NCI-H2029 treated with DMSO at 0.1 percent for 48 hours (cell line): ENCODE measurements at places on chromosomes 16 and 17.

DNA sequence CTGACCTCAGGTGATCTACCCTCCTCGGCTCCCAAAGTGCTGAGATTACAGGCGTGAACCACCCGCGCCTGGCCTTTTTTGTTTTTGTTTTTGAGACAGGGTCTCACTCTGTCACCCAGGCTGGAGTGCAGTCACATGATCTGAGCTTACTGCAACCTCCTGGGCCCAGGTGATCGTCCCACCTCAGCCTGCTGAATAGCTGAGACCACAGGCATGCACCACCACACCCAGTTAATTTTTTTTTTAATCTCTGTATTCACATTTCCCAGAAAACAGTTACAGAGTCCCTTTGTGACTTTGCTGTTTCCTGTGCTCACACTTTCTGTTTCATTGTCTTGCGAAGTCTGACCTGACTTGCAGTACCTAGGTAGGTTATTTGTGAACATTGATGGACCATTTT, 2.7 kb downstream of the CLUAP1 start:
- DNase-seq, result no peak

DNA sequence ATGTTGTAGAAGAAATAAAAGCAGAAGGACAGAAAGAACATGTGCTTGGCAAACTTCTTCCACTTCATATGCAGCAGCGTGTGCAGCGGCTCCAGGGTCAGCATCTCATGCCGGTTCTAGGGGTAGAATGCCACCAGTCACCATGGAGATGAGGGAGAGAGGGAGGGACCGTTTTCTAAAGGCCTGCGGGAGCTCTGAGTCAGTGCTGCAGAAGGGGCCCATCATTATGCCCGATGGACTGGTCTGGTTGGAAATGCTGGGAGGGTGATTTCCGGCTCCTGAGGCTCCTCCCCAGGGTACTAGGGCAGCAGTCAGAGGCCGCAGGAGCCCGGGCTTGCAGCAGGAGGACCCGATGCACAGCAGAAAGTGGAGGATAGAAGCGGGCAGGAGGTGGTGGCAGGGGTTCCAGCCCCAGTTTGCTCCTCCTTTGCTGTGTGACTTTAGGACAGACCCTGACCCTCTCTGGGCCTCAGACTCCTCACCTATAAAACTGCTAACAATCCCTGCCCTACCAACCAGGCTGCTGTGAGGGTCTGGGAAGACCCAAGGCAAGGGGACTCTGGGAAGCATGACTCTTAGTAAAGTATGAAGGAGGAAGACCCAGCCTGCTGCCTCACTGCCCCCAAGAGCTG, 28.6 kb downstream of the TRPV3 start:
- DNase-seq, result no peak

GRCh38 chr17:50100921-50101345, 5.8 kb downstream of the PDK2 start:
- DNase-seq, result no peak

GRCh38 chr16:80259290-80259805, 281.4 kb upstream of the DYNLRB2 start:
- no peak for DNase-seq

DNA sequence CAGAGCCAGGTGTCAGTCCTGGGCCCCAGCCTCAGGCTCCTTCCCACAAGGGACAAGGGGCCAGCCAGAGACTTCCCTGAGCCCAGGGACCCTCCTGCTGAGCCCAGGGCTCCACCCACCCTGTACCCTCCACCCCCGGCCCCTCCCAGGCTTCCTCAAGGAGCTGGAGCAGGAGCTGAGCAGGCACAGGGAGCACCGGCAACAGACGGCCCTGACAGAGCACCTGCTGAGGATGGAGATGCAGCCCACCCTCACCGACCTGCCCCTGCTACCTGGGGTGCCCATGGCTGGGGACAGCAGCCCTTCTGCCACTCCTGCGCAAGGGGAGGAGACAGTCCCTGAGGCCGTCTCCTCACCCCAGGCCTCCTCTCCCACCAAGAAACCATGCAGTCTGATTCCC, 4.5 kb downstream of the SCRN2 start:
- no peak for DNase-seq

- DNase-seq, result no peak
These were observed 1.9 kb upstream of the SALL1 start for GRCh38 chr16:51152691-51153576.

DNA sequence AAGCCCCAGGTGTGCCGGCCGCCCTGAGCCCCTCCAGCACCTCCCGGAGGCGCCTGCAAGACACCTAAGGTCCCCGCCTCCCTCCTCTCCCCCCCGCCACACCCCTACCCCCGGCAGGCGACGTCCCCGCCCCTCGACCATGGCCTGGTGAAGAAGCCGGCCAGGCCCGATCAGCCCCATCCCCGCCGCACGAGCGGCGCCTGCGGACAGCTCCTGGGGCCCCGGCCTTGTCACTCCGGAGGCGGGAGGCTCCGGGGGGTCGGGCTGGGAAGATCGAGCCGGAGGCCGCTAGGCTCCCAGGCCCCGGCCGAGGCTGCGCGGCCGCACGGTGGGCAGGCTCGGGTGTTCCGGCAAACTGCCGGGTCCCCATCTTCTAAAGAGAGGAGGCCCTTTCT, 405 bp upstream of the ACE start:
- DNase-seq, result no peak

GRCh38 chr17:68347380-68347779, 56.1 kb downstream of the ARSG start:
- DNase-seq, result no peak

GRCh38 chr17:1110862-1111598, 68.8 kb downstream of the ABR start:
- DNase-seq, result no peak

GRCh38 chr17:14712611-14713021, 411.7 kb downstream of the HS3ST3B1 start:
- DNase-seq, result no peak

DNA sequence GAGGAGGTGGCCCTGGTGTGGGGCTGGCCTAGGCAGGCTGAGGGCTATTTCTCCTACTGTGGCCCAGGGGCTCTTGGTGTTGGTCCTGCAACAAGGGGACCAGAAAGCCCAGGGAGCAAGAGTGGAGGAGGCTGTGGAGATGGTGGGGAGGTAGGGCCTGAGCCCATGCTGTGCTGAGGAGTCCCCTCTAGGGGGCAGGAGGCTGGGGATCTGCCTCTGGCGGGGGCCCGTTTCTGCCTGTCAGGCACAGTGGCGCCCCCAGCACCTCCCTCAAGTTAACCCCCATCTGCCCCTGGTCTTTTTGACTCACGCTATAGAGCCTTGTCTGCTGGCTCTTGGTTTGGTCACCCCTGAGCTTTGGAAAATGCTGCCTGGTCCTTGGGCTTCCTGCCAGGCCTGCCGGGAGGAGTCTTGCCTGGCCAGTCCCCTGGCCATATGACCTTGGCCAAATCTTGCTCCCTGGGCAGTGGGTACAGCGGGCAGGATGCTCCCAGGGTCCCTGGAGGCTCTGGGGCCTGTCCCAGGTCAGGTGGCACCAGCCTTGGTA, 5.9 kb downstream of the BAIAP2 start:
- no peak for DNase-seq

DNA sequence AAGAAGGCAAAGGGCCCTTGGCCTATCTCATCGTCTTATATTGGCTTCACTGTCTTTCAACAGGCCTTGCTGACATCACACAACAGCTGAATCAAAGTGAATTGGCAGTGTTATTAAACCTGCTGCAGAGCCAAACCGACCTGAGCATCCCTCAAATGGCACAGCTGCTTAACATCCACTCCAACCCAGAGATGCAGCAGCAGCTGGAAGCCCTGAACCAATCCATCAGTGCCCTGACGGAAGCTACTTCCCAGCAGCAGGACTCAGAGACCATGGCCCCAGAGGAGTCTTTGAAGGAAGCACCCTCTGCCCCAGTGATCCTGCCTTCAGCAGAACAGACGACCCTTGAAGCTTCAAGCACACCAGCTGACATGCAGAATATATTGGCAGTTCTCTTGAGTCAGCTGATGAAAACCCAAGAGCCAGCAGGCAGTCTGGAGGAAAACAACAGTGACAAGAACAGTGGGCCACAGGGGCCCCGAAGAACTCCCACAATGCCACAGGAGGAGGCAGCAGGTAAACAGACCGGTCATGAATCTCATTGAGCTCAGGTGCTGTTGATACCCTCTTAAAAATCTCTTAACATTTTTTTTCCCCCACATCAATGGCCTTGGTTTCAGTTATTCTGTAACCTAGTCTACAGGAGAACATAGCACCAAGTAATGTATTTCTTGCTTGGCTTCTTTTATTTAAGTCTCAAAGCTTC, 64.7 kb downstream of the CDK12 start:
- DNase-seq, result no peak

GRCh38 chr17:75346906-75347305, 57.7 kb upstream of the SLC25A19 start:
- no peak for DNase-seq

GRCh38 chr16:77938913-77939312, 83.4 kb upstream of the CLEC3A start:
- DNase-seq, result no peak

GRCh38 chr17:17382065-17382459, 78.9 kb downstream of the NT5M start:
- no peak for DNase-seq

GRCh38 chr17:8580952-8581658, 49.4 kb downstream of the MYH10 start:
- no peak for DNase-seq

- no peak for DNase-seq
These were observed 4.3 kb upstream of the MYH3 start for GRCh38 chr17:10661437-10661836.

- DNase-seq, result no peak
These were observed 23.6 kb downstream of the ALDH3A2 start for GRCh38 chr17:19672009-19672750.

- no peak for DNase-seq
These were observed 186.6 kb downstream of the SALL1 start for GRCh38 chr16:50964491-50964890.

DNA sequence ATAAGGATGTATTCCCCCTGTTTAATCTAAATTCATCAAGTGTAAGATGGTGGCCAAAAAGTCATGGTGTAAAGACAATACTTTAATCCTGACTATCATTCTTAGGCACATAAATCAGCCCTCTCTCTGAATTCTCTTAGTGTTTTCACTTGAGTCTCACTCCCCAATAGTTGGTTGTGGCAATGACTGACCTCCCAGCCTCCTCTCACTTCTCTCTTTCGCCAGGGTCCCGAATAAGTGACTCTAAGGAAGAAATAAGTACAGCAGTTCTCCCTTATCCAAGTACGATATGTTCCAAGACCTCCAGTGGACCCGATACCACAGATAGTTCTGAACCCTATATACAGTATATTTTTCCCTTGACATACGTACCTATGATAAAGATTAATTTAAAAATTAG, 335.3 kb downstream of the MAF start:
- no peak for DNase-seq

- no peak for DNase-seq
These were observed 9.2 kb upstream of the SSTR2 start for GRCh38 chr17:73155410-73156165.

GRCh38 chr17:60656499-60656898, 21.2 kb upstream of the BCAS3 start:
- DNase-seq, result no peak

- no peak for DNase-seq
These were observed 25.8 kb downstream of the LITAF start for GRCh38 chr16:11560701-11561453.

GRCh38 chr17:43132117-43132516, 7.0 kb upstream of the BRCA1 start:
- no peak for DNase-seq

- DNase-seq, result no peak
These were observed 29.1 kb downstream of the CRHR1 start for GRCh38 chr17:45813048-45813725.

- DNase-seq, result no peak
These were observed 27.1 kb downstream of the EPN2 start for GRCh38 chr17:19264268-19264667.

- DNase-seq, result peak; percentile 24
These were observed 12.2 kb downstream of the CES2 start for GRCh38 chr16:66947302-66948065.

DNA sequence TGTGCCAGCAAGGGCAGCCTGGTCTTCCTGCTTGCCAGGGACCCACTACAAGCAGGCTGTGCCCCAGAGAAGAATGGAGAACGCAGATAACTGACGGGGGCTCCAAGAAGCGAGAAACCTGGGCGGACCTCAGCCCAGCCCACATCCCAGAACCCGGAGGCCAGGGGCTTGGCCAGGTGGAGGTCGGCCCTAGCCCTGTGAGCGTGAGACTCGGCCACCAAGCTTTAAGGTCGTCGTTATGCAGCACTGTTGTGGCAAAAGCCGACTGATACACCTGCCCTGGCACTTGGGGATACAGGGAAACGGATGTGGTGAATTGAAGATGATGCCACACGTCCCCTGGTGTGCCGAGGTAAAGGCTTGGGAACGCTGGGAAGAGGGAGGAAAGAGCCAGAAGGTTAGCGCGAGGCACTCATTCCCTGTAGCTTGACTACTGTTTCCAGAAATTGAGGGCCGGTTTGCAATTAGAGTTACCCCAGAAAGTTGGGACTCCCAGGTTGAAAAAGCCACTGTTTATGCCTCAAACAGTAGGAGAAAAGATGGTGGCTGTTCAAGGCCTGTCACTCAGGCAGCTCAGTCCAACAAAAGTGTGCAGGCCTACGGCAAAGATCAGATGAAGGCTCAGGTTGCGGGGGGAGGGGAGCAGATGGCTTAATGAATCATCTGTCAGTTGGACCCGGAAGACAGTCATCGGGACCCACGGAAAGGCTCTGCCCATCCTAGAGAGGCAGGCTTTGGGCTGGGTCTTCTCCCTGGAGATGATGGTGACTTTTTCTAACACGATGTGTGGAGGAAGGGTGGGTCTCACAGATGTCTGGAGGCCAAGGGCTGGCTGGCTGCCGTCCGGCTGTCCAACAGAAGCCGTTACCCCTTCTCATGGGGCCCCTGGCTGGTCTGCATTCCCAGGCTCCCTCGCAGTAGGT, 45.6 kb upstream of the BAHCC1 start:
- DNase-seq, result no peak

- DNase-seq, result no peak
These were observed 1.7 kb downstream of the RPRML start for GRCh38 chr17:46977348-46977747.

GRCh38 chr16:84117494-84117843, 727 bp upstream of the MBTPS1 start:
- DNase-seq, result no peak
